ENCODE measurements at places on chromosomes 7 and 10. TPM values are rescaled to one million over a fixed set of nuclear protein-coding genes. Genes with fewer than 3 reads are reported as not detected.

Gene CFTR
- total RNA-seq = not detected

Gene COMMD3
- total RNA-seq = 52.1 TPM

GRCh38 chr7:94223375-94224084 lies 171.2 kb upstream of the COL1A2 start:
- no peaks in the 10 kb centered on the region for H3K4me1 ChIP-seq
- H3K36me3 ChIP-seq = no peaks in the 10 kb centered on the region
- DNase-seq = no peak
- no peaks in the 10 kb centered on the region for H3K27me3 ChIP-seq
- no peak overlapping the region for H3K27ac ChIP-seq
- H3K4me3 ChIP-seq = no peak overlapping the region

Gene C10orf143
- 5.1 TPM for total RNA-seq

Gene OGDHL
- total RNA-seq = 1.6 TPM
